Foreskin fibroblast (primary cell): ENCODE measurements at places on chromosomes 11 and 22.

- DNase-seq = no peak
Observed at GRCh38 chr22:44859641-44860040, 107.3 kb downstream of the ARHGAP8 start.

- no peak for DNase-seq
Observed at GRCh38 chr11:79212741-79213190, 228.1 kb downstream of the TENM4 start.

DNA sequence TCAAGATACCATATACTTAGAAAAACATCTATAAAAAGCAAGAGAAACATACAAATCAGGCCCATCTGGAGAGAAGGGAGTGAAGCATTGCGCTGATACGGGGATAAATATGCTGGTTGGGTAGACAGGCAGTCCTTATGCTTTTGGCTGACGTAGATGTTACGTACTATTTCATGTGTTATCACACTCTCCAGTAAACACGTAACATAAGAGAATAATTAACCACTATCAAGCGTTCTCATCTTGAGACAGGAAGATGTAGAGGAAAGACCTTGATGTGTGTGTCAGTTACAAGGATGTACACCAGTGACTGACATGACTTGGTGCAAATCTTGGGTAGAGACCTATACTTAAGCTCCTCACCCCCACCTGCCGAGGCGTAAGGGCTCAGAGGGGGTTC is 86.7 kb upstream of the PRODH start:
- DNase-seq = no peak

DNA sequence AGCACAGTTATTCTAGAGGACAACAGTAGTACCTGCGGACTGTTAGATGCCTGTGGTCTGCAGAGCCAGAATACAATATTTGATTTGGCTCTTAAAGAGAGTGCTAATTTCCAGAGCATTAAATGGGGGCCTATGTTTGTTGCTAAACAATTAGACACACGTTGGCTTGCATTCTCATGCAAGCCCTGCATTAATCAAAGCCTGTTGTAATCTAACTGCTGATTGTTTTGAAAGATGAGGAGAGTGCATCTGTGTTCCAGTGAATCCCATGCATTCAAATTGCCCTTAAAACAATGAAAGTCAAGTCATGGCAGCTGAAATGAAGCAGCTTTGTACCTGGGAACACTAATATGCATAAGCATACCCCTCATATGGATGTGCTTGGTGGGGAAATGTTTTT is 419.4 kb downstream of the DYNC2H1 start:
- DNase-seq = peak; percentile 28

DNA sequence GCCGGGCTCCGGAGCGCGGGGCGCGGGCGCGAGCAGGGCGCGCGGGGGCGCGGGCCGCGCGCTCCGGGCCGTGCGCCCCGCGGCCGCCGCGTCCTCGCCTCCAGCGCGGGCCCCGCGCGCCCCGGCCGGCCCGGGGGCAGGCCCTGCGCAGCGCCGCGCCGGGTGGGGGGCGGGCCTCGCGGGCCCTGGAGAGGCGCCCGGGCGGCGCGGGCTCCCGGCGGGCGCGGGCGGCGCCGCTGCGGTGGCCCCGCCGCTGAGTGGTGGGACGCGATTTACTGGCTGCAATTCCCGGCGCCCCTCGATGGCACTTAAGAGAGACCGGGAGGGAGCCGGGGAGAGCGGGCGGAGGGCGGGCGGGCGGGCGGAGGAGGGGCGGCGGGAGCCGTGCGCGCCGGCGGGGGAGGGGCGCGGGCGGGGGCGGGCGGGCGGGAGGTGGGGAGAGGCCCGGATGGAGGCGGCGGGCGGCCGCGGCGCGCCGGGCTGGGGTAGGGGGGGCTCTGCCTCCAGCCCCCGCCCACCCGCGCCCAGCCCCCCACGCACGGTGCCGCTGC is 73.2 kb upstream of the TCF20 start:
- DNase-seq = peak; percentile 37

GRCh38 chr11:16807306-16807705 is 68.9 kb downstream of the C11orf58 start:
- no peak for DNase-seq

- no peak for DNase-seq
Observed at GRCh38 chr11:57427727-57428082, 784 bp upstream of the SLC43A3 start.

GRCh38 chr11:76598426-76598839 is 72.1 kb downstream of the LRRC32 start:
- no peak for DNase-seq

DNA sequence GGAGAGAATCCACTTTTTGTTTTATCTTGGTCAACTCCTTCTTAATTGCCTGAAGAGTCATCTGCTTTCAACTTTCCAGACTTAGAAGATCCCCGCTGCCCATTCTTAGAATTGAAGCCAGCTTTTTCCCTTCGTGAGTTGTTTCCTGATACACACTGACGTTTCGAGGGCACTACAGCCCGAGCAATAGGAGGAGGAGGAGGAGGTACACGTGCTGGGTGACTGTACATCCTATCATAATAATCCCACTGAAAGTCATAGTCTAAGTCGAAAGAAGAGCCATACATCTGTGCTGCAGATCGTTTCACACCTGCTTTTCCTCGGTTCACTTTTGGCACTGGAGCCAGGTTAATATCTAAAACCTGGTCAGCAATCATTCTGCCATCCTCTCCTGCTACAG is 606.1 kb downstream of the DLG2 start:
- DNase-seq = peak; percentile 14

DNA sequence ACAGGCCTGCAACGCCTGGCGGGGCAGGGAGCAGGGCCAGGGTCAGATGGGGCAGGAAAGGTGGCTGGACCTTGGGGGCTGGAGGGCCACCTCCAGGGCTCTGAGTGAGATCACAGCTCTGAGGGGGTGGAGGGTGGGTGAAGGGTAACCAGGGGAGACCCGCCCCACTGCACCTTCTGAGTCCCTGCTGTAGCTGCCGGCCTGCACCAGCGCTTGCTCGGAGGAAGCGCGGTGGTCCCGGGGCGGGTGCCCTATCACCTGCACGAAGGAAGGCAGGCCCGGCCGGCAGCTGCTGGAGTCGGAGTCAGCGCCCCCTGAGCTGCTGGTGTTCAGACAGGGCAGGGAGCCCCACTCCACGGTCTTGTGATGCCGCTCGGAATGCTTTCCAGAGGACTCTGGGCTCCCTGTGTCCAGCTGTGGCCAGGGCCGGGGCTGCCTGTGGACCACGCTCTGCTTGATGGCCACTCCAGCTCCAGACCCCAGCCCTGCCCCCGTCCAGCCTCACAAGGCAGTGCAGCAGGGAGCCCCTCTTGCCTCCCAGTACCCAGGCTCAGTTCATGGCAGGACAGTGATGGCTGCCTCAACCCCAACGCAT is 3.8 kb downstream of the LMNTD2 start:
- no peak for DNase-seq

GRCh38 chr22:44336962-44337677 is 24.4 kb upstream of the SHISAL1 start:
- DNase-seq = no peak

GRCh38 chr11:109040303-109040702 is 375.4 kb downstream of the DDX10 start:
- no peak for DNase-seq

DNA sequence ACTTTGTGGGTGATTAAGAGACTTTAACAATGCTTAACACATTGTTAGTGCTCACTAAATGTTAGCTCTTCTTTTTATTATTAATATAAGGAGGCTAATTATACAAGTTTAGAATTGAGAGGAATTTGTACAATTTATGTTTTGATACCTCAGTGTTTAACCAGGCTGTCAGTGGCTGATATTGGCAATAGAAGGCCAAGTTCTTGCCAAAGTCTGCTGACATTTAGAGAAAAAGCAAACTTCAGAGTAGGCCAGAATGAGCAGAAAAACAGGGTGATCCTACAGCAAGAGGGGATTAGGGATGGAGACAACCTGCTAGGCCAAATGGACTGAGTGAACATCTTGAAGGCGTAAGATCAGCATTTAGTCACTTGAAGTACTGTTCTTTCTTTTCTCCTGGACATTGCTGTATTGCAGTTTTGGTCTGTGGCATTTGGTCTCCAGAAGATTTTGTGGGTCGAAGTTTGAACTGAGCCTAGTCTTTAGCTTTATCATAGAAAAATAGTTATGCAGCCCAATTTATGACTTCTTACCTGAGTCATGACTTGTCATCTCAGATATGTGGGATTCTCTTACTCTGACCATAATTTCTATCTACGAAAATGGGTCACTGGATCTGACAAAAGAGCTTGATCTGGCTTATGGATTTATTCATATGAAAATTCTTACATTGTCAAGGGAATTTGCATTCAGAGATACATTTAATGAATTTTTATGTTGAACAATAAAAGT is 9.0 kb downstream of the TRIM44 start:
- DNase-seq = no peak

- DNase-seq = peak; percentile 66
Observed at GRCh38 chr11:59283825-59284772, 71.4 kb upstream of the MPEG1 start.

DNA sequence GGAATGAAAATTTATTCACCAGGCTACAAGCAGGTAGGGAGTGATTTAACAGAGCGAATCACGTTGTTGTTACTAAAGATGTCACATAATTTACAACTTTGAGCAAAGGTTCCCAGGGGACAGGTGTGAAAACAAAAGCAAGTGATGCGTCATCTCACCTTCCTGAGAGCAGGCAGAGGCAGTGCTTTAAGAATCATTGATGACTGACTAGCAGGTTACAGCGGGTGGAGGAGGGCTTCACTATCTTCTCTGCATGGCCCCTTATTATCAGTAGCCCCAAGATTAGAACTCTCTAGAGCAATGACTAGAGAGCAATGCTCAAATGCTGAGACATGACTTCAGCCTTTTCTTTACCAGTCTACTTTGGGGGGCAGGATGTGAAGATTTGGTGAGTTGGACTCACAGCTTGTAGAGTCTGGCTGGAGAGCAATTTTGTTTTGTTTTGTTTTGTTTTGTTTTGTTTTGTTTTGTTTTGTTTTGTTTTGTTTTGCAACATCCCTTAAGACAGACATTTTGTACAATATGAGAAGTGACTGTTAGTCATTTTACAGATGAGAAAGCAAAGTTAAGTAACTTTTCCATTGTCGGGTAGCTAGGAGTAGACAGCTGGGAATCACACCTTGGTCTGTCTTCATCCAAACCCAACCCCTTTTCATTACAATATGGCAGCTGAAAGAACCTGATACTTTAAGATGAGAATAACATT is 84.8 kb downstream of the SLC1A2 start:
- DNase-seq = no peak

- no peak for DNase-seq
Observed at GRCh38 chr11:1161410-1162137, 3.8 kb downstream of the MUC5AC start.

- no peak for DNase-seq
Observed at GRCh38 chr11:130720232-130721022, 195.9 kb downstream of the SNX19 start.

DNA sequence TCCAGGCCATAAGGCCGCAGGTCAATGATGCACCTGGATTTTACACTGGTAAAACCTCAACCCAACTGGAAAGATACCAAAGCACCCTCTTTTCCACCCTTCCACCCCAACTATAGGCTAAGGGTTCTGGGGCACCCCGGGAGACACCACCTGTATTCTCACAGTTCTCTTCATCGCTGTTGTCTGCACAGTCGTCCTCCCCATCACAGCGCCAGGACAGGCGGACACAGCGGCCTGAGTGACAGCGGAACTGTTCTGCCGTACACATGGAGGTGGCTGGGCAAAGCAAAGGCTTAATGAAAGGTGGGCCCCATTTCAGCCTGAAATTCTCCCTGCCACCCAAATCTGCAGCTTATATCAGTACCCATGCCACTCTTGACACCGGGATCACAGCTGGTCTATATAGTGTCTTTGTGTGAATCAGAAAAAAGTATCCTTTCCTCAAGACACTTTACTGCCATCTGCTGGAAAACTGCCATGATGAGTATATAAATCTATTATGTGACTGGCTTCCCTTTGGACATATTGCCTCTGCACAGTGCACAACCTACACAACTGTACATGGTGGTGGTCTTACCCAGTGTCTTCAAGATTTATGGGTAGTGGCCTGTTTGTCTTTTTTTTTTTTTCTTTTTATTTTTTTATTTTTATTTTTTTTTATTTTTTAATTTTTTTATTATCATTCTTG is 21.5 kb downstream of the LRP4 start:
- peak; percentile 69 for DNase-seq

GRCh38 chr11:71399341-71399740 is 48.9 kb downstream of the DHCR7 start:
- no peak for DNase-seq

DNA sequence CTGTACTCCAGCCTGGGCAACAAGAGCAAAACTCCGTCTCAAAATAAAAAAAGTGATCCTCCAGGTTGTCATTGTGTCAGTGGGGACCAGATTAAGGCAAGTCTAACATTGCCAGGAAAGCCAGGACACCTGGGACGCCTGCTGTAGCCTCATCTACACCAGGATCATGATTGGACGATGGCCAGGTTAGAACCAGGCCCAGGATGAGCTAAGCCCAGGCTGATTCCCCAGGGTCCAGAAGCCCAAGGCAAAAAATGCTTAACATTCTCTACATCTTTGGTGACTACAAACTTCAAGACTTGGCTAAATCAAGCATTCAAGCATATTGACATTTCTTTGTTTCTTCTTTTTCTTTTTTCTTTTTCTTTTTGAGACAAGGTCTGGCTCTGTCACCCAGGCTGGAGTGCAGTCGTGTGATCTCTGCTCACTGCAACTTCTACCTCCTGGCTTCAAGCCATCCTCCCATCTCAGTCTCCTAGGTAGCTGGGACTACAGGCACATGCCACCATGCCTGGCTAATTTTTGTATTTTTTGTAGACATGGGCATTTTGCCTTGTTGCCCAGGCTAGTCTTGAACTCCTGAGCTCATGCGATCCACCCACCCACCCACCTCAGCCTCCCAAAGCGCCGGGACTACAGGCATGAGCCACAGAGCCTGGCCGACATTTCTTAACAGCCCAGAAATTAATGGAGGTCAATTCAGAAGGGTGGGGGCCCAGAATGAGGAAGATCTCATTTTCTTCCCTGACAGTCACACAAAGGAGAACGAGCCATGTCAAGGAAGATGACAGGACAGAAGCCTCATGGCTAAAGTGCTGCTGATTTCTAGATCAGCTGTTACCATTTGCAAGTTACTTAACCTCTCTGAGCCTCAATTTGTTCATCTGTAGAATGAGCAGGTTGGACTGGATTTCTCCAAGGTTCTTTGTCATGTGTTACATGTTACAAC is 12.5 kb upstream of the PTPRJ start:
- DNase-seq = no peak

DNA sequence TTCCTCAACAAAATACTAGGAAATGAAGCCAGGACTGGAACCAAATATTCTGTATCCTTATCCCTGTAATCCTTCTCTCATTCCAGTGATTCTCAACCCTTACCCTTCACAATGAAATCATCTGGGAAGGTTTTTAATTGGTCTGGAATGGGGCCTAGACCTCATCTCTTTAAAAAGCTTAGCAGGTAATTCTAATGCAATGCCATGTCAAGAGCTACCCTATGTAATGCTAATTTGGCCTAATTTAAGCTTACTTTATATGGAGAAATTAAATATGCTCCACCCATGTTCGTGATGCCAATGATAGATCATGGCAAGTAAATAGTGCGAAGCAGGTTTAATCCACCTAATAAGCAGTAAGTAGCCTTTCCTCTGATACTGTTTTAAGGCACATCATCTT is 101.7 kb downstream of the SGSM3 start:
- no peak for DNase-seq

- no peak for DNase-seq
Observed at GRCh38 chr11:19357943-19358342, 117.2 kb upstream of the E2F8 start.
